Activated T-cell treated with anti-CD3 and anti-CD28 coated beads for 24 hours (primary cell): ENCODE measurements at places on chromosomes 7 and 10.

GRCh38 chr10:106795619-106796018 lies 368.9 kb downstream of the SORCS1 start:
- no peak for DNase-seq

GRCh38 chr7:137996386-137996851 lies 5.5 kb downstream of the CREB3L2 start:
- DNase-seq, result no peak

GRCh38 chr7:140526214-140526613 lies 46.9 kb upstream of the MKRN1 start:
- no peak for DNase-seq

GRCh38 chr7:93622036-93623033 lies 47.8 kb upstream of the CALCR start:
- DNase-seq, result no peak

- DNase-seq, result no peak
These were observed 2.4 kb upstream of the MYO1G start for GRCh38 chr7:44981035-44981706.

DNA sequence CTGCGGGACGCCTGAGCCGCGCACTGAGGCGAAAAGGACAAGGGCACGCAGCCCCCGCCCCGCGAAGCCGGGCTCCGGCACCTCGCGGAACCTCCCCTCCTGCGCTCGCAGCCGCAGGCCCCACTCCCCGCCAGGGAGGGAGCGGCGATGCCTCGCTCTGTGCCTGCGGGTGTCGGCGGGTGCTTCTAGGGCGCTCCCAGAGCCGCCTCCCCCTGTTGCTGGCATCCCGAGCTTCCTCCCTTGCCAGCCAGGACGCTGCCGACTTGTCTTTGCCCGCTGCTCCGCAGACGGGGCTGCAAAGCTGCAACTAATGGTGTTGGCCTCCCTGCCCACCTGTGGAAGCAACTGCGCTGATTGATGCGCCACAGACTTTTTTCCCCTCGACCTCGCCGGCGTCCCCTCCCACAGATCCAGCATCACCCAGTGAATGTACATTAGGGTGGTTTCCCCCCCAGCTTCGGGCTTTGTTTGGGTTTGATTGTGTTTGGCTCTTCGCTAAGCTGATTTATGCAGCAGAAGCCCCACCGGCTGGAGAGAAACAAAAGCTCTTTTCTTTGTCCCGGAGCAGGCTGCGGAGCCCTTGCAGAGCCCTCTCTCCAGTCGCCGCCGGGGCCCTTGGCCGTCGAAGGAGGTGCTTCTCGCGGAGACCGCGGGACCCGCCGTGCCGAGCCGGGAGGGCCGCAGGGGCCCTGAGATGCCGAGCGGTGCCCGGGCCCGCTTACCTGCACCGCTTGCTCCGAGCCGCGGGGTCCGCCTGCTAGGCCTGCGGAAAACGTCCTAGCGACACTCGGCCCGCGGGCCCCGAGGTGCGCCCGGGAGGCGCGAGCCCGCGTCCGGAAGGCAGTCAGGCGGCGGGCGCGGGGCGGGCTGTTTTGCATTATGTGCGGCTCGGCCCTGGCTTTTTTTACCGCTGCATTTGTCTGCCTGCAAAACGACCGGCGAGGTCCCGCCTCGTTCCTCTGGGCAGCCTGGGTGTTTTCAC lies 519 bp downstream of the ITGB8 start:
- DNase-seq, result peak; percentile 5

- no peak for DNase-seq
These were observed 154.6 kb upstream of the NRBF2 start for GRCh38 chr10:62978482-62978881.

DNA sequence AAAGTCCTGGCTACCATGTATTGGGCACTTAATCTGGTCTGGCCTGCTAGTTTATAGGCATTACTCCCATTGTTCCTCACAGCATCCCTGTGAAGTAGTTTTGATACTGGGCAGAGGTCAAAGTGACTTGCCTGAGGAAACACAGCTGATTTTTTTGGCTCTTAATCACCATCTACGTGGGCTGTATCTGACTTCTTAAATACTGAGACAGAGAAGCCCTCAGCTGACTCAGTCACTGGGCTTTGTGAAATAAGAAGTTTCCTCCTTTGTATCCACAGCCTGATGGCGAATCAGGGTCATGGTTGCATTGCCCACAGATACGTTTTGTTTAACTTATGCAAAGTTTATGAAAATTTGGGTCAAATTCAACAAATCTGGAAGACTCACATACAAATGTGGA lies 13.2 kb downstream of the TACR2 start:
- no peak for DNase-seq
